ENCODE measurements at places on chromosomes 5 and 9. TPM values are rescaled to one million over a fixed set of nuclear protein-coding genes. Genes with fewer than 3 reads are reported as not detected.

Gene ANKRD55
- total RNA-seq: 2.3 TPM

Gene ADRA1B
- total RNA-seq: not detected

Gene RLN2
- 1.8 TPM for total RNA-seq

Gene ANKDD1B
- 0.57 TPM for total RNA-seq

Gene AUH
- total RNA-seq: 17.2 TPM

Gene TMC1
- total RNA-seq: not detected

Gene HRH2
- 4.9 TPM for total RNA-seq

Gene MLANA
- not detected for total RNA-seq

DNA sequence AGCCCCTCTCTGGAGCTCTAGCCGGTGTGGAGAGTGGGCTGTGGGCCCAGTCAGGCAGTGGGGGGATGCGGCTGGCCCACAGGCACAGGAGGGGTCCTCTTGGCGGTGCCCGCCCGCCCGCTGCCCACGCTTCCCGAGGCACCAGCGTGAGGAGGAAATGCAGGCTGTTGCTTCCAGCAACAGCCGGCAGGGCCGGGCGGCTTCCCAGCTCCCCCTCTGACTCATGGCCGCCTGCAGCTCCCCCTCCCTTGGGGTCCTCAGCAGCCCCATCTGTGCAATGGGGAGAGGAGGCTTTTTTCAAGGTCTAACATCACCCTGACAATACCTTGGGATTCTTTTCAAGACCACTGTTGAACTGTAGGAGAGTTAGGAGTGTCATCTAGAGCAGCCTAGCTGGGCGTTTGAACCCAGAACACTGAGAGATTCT lies 10.4 kb downstream of the CXXC5 start:
- DNase-seq: no peak
- H3K4me1 ChIP-seq: peaks cover 9% of the 10 kb centered on the region
- H3K27me3 ChIP-seq: peaks cover 7% of the 10 kb centered on the region
- H3K4me3 ChIP-seq: no peak overlapping the region
- no peaks in the 10 kb centered on the region for H3K36me3 ChIP-seq

GRCh38 chr5:113487416-113487780 lies 855 bp downstream of the MCC start:
- peaks cover 13% of the 10 kb centered on the region for H3K4me1 ChIP-seq
- H3K27ac ChIP-seq: no peak overlapping the region
- H3K4me3 ChIP-seq: peak overlapping the region; percentile 92
- no peak for DNase-seq
- H3K36me3 ChIP-seq: peaks cover 2% of the 10 kb centered on the region

GRCh38 chr5:111996574-111996973 lies 239.6 kb upstream of the NREP start:
- no peak for DNase-seq
- H3K27me3 ChIP-seq: no peaks in the 10 kb centered on the region
- no peak overlapping the region for H3K4me3 ChIP-seq

GRCh38 chr9:708182-708550 lies 133.3 kb upstream of the DMRT1 start:
- H3K27me3 ChIP-seq: peaks cover 44% of the 10 kb centered on the region
- H3K4me1 ChIP-seq: peaks cover 12% of the 10 kb centered on the region
- H3K27ac ChIP-seq: no peak overlapping the region
- DNase-seq: no peak

- H3K4me3 ChIP-seq: no peak overlapping the region
- H3K27ac ChIP-seq: no peak overlapping the region
These were observed 1625.6 kb upstream of the ACO1 start for GRCh38 chr9:30758726-30759446.

DNA sequence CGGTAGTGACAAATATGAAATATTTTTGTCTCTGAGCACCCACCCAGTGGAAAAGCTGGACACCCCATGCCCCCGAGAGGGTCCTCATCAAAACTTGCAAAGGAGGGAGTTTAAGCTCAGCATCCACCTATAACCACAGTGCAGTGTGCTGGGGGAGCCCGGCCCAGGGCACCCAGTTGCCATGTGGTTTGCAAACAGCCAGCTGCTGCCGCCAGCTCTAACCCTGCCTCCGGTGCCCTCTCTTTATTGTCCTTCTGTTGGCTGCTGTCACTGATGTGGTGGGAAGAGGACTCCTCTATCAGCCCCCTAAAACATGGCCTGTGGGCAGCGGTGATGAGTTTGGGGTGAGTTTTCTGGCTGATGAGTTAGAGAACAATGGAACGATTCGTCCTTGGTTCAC lies 160.9 kb upstream of the MVB12B start:
- H3K4me3 ChIP-seq: no peak overlapping the region
- no peak for DNase-seq
- no peaks in the 10 kb centered on the region for H3K4me1 ChIP-seq
- peaks cover 58% of the 10 kb centered on the region for H3K27me3 ChIP-seq
- no peak overlapping the region for H3K27ac ChIP-seq
- no peaks in the 10 kb centered on the region for H3K36me3 ChIP-seq

DNA sequence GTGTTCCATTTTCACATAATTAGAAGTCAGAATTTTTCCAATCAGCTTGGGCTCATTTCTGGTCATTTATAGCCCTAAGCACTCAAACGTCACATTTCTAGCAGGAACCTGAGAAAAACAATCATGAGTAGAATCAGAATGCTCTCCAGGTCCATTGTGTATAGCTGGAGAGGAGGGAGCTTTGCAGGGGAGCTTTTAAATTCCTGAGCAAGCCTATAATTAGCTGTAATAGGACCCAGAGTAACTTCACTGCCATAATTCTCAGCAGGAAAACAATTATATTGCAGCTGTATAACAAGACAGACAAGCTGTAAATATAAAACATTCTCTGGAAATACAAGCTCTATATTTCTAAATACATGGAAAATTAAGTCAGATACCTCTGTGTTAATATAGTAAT lies 637.6 kb upstream of the SGCD start:
- H3K27ac ChIP-seq: no peak overlapping the region
- H3K27me3 ChIP-seq: peaks cover 11% of the 10 kb centered on the region
- no peaks in the 10 kb centered on the region for H3K4me1 ChIP-seq
- no peak overlapping the region for H3K4me3 ChIP-seq
- DNase-seq: no peak
- H3K36me3 ChIP-seq: no peaks in the 10 kb centered on the region

DNA sequence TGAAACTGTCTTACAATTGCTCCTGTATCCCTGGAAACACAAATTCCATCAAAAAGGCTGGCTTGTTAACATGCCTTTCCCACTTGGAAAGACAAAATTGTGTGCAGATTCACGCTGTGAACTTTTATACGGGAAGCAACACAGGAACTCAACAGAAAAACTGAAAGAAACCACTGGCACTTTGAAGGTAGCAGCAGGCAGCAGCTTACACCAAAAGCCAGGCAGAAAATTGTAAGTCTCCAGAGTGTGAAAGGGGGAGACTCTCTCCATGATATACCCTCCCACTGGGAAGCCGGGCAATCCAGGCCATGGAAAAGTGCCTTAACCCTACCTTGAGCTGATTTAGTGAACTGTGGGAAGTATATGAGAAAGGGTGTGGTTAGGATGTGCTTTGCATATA lies 943.7 kb downstream of the CDH18 start:
- DNase-seq: no peak
- H3K27ac ChIP-seq: no peak overlapping the region
- no peaks in the 10 kb centered on the region for H3K36me3 ChIP-seq
- H3K4me1 ChIP-seq: no peaks in the 10 kb centered on the region
- no peaks in the 10 kb centered on the region for H3K27me3 ChIP-seq

GRCh38 chr5:178683783-178684182 lies 46.7 kb downstream of the ZNF354A start:
- no peak for DNase-seq
- H3K27ac ChIP-seq: no peak overlapping the region
- peaks cover 9% of the 10 kb centered on the region for H3K27me3 ChIP-seq
- no peak overlapping the region for H3K4me3 ChIP-seq
- peaks cover 2% of the 10 kb centered on the region for H3K4me1 ChIP-seq

- H3K4me3 ChIP-seq: no peak overlapping the region
- no peak overlapping the region for H3K27ac ChIP-seq
- H3K27me3 ChIP-seq: no peaks in the 10 kb centered on the region
- no peak for DNase-seq
- peaks cover 6% of the 10 kb centered on the region for H3K4me1 ChIP-seq
These were observed 612.9 kb upstream of the DAB2 start for GRCh38 chr5:40037713-40038112.

- peaks cover 6% of the 10 kb centered on the region for H3K36me3 ChIP-seq
- no peak overlapping the region for H3K27ac ChIP-seq
- H3K27me3 ChIP-seq: peaks cover 13% of the 10 kb centered on the region
- H3K4me3 ChIP-seq: no peak overlapping the region
- peaks cover 7% of the 10 kb centered on the region for H3K4me1 ChIP-seq
- DNase-seq: no peak
These were observed 247.5 kb downstream of the CD180 start for GRCh38 chr5:66949066-66949465.

GRCh38 chr5:74594137-74595040 lies 46.1 kb downstream of the ENC1 start:
- DNase-seq: no peak
- no peak overlapping the region for H3K4me3 ChIP-seq
- H3K36me3 ChIP-seq: peaks cover 2% of the 10 kb centered on the region
- no peak overlapping the region for H3K27ac ChIP-seq
- H3K27me3 ChIP-seq: peaks cover 58% of the 10 kb centered on the region

- no peak for DNase-seq
- no peaks in the 10 kb centered on the region for H3K4me1 ChIP-seq
- H3K36me3 ChIP-seq: no peaks in the 10 kb centered on the region
- no peak overlapping the region for H3K4me3 ChIP-seq
- no peaks in the 10 kb centered on the region for H3K27me3 ChIP-seq
These were observed 329.0 kb downstream of the FER start for GRCh38 chr5:109076741-109077140.

- no peaks in the 10 kb centered on the region for H3K4me1 ChIP-seq
- H3K4me3 ChIP-seq: no peak overlapping the region
These were observed 539.6 kb downstream of the CCDC171 start for GRCh38 chr9:16092142-16093091.

GRCh38 chr9:118108971-118109370 lies 404.8 kb downstream of the TLR4 start:
- H3K4me3 ChIP-seq: no peak overlapping the region
- H3K36me3 ChIP-seq: no peaks in the 10 kb centered on the region
- no peak for DNase-seq
- H3K27me3 ChIP-seq: no peaks in the 10 kb centered on the region

DNA sequence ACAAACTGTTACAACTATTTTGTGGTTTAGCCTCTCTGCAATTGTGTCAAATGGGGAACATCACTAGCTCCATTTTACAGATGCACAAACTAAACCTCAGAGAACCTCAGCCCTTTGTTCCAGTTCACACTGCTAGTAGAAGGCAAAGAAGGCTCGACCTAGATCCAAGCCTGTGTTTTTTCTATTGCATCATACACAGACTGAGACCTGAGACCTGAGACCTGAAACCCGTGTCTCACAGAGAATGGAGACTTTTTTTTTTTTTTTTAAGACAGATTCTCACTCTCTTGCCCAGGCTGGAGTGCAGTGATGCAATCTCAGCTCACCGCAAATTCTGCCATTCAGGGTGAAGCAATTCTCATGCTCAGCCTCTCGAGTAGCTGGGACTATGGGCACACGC lies 120.8 kb downstream of the GALNT10 start:
- DNase-seq: no peak
- H3K36me3 ChIP-seq: peaks cover 7% of the 10 kb centered on the region

DNA sequence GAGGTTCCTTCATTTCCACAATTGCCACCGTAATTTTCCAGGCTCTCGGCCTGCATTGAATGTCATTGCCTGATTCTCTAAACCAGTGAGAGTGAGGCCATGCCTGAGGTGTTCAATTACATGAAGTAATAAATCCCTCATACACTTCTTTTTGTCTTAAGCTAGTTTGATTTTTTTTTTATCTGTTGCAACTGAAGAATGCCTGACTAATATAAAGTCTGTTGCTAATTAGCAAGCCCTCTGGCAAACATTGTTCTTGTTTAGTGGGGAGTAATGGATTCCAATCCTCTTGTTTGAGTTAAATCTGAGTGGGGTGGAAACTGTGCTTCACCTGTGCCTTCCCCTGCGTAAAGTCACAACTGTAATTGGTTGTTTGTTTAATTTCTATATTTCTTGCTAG lies 338.1 kb upstream of the ATP10B start:
- no peak overlapping the region for H3K27ac ChIP-seq
- no peaks in the 10 kb centered on the region for H3K36me3 ChIP-seq
- H3K4me1 ChIP-seq: no peaks in the 10 kb centered on the region
- DNase-seq: no peak

- no peaks in the 10 kb centered on the region for H3K27me3 ChIP-seq
- H3K4me1 ChIP-seq: no peaks in the 10 kb centered on the region
- no peak for DNase-seq
These were observed 871.4 kb downstream of the MAT2B start for GRCh38 chr5:164376843-164377242.

DNA sequence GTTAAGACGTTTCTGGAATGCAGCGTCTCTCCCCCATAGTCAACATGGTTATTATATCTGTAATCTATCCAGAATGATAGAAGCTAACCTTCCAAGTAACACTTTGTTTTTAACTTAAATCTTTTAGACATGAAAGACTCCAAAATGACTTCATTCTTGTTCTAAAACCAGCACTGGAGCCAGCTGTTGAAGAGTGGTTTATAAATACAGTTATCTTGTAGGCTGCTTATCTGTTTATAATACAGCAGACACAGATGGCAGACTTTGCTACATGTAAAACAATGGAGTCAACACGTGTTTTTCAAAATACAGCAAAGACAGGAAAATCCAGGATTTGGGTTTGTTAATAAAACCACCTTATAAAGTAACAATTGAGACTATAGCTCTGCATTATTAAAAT lies 48.8 kb upstream of the RETREG1 start:
- DNase-seq: no peak
- no peak overlapping the region for H3K27ac ChIP-seq
- H3K4me1 ChIP-seq: no peaks in the 10 kb centered on the region
- peaks cover 10% of the 10 kb centered on the region for H3K27me3 ChIP-seq

GRCh38 chr9:93013856-93014582 lies 44.5 kb upstream of the SUSD3 start:
- H3K4me3 ChIP-seq: no peak overlapping the region
- DNase-seq: no peak
- H3K27me3 ChIP-seq: no peaks in the 10 kb centered on the region
- H3K27ac ChIP-seq: peak overlapping the region; percentile 51
- peaks cover 3% of the 10 kb centered on the region for H3K36me3 ChIP-seq

GRCh38 chr5:177448244-177448950 lies 1.8 kb downstream of the PRR7 start:
- H3K36me3 ChIP-seq: no peaks in the 10 kb centered on the region
- H3K4me1 ChIP-seq: peaks cover 49% of the 10 kb centered on the region
- H3K4me3 ChIP-seq: peak overlapping the region; percentile 78
- H3K27ac ChIP-seq: peak overlapping the region; percentile 93

GRCh38 chr5:31186672-31187267 lies 6.7 kb upstream of the CDH6 start:
- no peaks in the 10 kb centered on the region for H3K4me1 ChIP-seq
- peaks cover under 1% of the 10 kb centered on the region for H3K27me3 ChIP-seq
- H3K4me3 ChIP-seq: no peak overlapping the region

- no peak overlapping the region for H3K4me3 ChIP-seq
- H3K27me3 ChIP-seq: peaks cover 55% of the 10 kb centered on the region
- H3K4me1 ChIP-seq: peaks cover 15% of the 10 kb centered on the region
- H3K27ac ChIP-seq: no peak overlapping the region
- H3K36me3 ChIP-seq: peaks cover 3% of the 10 kb centered on the region
- DNase-seq: no peak
These were observed 53.7 kb downstream of the TMOD1 start for GRCh38 chr9:97555164-97555563.

GRCh38 chr9:75937521-75938258 lies 47.2 kb downstream of the PCSK5 start:
- H3K4me1 ChIP-seq: peaks cover 7% of the 10 kb centered on the region
- H3K36me3 ChIP-seq: peaks cover 2% of the 10 kb centered on the region
- H3K27me3 ChIP-seq: no peaks in the 10 kb centered on the region

All from T-helper 17 cell (primary cell).